ENCODE measurements at places on chromosomes 13 and 19. TPM values are rescaled to one million over a fixed set of nuclear protein-coding genes. Genes with fewer than 3 reads are reported as not detected.

CEACAM6 gene
- 2.2 TPM for total RNA-seq

GRCh38 chr19:27733551-27734266 is 1479.2 kb downstream of the UQCRFS1 start:
- DNase-seq, result no peak

- no peak for DNase-seq
Measured at GRCh38 chr19:3178377-3178972, at the start of gene S1PR4. TSS of gene S1PR4 (plus strand) at chr19:3178769. CDS start at chr19:3178793, 24 bp downstream.

- no peak for DNase-seq
Measured at GRCh38 chr19:10070730-10071446, 15.2 kb upstream of the SHFL start.

DNA sequence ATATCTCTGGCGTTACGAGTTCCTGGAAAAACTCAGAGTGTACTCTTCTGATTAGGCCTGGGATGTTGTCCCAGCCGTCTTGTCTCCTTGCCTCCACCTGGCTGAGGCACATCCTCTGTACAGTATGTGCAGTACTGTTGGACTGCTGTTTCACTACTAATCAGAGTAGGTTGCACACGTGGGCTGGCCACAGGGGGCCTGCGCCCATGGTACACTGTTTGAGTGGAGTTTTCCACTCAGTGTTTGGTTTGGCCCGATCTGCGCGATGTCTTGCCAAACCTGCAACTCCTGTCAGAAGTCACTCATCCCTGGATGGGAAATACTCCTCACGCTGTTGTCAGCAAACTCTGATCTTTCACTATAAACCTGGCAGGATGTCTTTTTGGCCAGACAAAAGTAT is 189.6 kb upstream of the CSNK1A1L start:
- DNase-seq, result no peak

DNA sequence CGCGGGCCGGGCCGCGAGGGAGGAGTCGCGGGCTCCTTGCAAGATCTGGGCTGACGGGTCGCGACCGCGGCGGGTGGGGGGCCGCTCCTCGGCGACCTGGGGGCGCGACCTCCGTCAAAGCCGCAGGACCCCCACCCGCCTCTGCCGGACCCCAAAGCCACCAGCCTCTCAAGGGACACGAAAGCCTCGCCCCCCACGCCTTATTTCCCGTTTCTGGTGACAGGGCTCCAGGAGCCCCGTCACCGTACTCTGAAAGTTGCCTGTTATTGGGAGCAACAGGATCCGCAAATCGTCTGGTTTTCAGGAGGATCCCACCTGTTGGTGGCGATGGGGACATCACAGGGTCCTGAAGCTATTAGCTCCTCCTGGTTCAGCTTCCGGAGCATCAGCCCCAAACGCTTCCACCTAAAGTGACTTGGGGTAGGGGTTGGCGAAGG is 530 bp downstream of the MAU2 start:
- no peak for DNase-seq

KLK12 gene
- total RNA-seq, result not detected

GRCh38 chr13:49046519-49046918 is 70.8 kb downstream of the FNDC3A start:
- no peak for DNase-seq

- no peak for DNase-seq
Measured at GRCh38 chr13:34617473-34618083, 324.5 kb upstream of the NBEA start.

DNA sequence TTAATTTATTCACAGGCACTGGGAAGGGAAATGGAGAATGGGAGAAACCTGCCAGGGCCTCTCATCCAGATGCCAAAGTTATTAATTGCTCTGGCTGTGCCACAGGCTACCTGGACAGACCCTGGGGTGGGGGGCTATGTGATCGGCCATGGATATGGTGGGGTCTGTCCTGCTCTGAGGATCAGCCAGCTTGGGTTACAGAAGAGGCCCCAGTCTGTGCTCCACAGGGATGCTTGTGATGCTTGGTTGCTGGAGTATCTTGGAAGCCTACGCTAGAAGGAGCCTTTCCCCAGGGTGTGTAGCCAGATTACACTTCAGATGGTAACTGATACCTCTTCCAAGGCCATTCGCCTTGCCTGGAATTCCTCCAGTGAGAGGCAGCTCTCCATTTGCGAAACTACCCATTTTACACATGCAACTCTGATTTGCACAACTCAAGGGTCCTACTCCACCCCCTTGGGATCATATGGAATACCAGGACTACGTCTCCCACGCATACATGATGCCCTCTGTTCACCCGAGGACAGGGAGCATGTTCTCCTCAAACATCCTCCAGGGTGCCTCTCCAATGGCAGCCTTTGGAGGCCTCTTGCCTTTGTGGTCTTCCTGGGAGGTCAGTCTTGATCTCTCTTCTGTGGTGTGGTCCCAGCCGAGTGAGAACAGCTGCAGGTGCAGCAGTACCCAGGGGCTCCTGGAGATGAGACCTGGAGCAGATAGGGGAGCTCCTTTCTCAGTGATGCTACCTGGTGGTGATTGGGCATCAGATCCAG is 186.6 kb upstream of the TSHZ3 start:
- DNase-seq, result no peak

GRCh38 chr13:52868190-52868589 is 19.8 kb upstream of the PCDH8 start:
- no peak for DNase-seq

GRCh38 chr13:70568571-70568970 is 460.3 kb upstream of the KLHL1 start:
- DNase-seq, result peak; percentile 46
